ENCODE measurements at places on chromosomes 12 and 14.

DNA sequence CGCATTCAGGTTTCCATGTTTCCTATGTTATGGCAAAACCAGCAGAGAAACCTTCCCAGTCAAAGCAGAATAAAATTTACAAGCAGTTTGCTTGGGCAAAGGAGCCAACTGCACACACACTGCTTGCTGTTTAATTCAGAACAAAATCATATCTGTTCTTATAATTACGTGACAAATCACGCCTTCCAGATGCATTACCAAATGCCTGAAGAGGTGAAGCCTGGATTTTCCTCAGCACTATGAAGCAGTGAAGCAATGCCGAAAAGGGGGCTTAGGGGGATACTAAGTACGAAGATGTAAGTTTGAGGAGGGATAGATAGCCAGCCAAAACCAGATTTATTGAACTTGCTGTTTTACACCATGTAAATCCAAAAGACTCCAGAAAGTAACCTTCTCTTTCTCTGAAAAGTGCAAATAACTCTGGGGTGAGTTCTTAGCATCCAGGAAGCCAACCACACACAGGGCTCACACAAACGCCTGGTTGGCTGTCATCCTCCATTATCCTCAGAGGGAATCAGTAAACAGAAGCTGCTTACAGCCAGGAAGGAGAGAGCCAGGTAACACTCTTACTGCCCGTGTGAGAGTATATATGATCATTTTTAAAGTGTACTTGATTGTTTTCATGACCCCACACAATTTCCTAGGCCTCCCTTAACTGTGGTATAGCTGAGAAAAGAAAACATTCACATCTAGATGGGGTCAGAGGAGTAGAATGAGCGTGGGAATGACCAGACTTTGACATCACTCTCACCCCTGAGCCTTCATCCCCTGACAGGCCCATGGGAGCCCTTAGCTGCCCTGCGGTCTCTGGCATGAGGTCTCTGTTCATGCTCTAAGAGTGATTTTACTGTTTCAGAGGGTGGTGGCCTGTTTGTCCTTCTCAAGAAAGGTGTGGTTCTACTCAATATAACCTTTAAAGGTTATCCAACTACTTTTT lies 442.5 kb downstream of the EGLN3 start:
- no peak for DNase-seq

- peak; percentile 97 for DNase-seq
Measured at GRCh38 chr12:131949431-131950181, at the start of gene EP400. TSS of gene EP400 (plus strand) at chr12:131949942. CDS start at chr12:131960620, 10,678 bp downstream.

DNA sequence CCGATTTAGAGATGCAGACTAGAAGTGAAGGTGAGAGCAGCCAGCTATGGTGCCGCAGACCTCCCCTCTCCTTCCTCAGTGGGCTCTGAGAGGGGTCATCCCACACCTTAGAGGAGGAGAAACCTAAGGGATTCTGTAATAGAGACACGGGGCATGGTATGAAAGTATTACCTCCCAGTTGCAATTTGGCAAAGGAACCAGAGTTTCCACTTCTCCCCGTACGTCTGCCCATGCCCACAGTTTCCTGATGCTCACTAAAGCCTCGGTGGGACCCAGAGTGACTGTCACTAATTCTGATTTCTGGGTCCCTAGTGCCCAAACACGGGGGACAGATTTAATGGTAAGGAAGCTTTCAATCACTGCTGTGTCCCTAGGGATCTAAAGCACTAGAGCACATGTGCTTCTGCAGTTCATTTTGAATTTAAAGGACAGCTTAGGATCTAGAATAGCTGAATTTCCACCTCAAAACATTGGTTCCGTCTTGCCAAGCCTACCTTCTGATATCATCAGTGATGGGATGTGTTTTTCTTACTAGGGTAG lies 44.1 kb downstream of the DAD1 start:
- DNase-seq = no peak

GRCh38 chr12:19572920-19573558 lies 133.7 kb downstream of the AEBP2 start:
- DNase-seq = peak; percentile 29

DNA sequence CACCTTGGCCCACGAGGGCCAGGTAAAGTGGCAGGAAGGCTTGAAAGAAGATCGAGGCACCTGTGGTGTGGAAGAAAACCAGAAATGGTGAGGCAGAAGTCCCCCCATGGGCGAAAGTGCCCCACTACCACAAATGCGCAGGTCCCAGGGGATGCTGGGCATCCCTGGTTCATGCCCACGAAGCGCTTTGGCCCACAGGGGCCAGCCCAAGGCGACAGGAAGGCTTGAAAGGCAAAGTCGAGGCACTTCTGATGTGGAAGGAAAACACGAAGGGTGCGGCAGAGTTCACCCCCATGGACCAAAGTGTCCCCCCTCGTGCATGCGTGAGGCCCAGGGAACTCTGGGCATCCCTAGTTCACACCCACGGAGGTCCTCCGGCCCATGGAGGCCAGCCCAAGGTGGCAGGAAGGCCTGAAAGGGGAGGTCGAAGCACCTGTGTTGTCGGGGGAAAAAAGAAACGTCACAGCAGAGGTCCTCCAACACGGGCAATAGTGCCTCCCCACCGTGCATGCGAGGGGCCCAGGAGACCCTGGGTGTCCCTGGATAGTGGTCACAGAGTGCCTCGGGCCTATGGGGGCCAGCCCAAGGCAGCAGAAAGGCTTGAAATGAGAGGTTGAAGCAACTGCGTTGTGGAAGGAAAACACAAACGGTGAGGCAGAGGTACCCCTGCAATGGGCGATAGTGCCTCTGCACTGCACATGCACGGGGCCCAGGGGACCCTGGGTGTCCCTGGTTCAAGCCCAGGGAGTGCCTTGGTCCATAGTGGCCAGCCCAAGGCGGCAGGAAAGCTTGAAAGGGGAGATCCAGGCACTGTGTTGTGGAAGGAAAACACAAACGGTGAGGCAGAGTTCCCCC lies 373.9 kb downstream of the ALG10 start:
- DNase-seq = no peak

DNA sequence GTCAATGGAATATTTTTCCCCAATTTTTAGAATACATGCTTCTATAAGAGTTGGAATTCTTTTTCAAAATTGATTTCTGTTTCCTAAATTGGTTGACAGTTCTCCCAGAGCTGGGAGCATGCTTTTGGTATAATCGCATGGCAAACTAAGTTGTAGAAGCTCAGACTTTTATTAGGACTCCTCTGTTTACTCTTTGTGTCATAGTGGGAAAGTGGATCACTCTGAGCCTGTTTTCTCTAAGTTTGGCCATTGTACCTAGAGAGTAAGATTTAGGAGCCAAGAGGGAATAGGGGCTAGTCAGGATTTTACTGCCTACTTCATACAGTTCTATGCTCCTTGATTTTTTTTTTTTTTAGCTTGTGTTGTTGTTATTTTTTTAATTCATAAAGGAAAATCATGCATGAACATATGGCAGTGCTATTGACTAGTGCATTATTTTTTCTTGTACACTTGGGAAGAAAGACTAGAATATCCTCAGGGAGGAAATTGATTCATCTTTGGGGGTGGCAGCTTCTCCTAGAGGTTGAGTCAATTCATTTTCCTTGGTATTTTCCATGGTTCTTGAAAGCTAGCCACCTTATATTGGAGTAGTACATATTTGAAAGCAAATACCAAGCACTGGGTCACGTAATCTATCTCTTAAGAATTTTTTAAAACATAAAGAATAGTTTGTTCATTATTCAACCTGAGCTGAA lies 77.7 kb upstream of the TRAF3 start:
- DNase-seq = no peak

DNA sequence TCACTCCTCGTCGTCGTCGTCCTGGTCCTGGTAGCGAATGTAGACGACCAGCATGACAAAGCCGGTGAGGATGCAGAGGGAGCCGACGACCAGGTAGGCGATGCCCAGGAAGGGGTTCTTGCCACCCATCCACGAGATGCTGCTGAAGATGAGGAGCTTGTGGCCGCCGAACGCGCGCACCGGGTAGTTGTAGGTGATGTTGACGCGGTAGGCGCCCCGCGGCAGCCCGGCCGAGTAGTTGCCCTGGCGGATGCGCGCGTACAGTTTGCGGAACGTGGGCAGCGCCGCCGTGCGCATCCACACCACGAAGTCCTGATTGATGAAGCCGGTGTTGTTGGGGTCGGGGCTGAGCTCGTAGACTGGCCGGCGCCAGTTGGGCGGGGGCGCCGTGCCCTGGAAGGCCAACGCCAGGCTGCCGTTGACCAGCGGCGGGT lies 1.0 kb downstream of the TMEM30B start:
- DNase-seq = peak; percentile 36

GRCh38 chr12:124655048-124655697 lies 87.8 kb upstream of the NCOR2 start:
- no peak for DNase-seq

- peak; percentile 22 for DNase-seq
Measured at GRCh38 chr14:64760146-64760755, 56.0 kb downstream of the PLEKHG3 start.

GRCh38 chr12:12017798-12018197 lies 52.9 kb upstream of the BCL2L14 start:
- DNase-seq = no peak

DNA sequence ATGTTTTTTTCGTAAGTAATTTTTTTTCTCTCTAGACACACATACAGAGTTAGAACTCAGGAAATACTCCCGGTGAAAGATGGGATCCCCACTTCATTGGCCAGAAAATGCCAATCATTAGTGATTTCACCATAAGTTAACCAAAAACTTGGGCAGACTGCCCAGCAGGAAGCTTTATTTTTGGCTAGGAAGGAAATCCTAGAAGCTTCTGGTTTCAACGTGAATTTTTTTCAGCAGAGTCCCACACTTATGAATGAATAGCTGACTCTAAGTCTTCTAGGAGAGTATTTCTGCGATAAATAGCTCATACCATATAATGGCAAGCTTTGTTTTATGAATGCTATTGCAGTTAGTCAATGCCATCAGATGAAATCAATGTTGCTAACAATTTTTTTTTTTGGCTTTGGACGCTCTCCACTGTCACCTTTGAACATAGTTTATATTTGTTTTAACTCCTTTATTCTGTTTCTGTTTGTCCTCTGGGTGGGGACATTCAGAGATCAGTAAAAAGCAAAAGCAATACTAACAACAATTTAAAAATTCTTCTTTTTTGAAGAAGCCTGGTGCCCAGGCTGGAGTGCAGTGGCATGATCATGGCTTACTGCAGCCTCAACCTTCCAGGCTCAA lies 9.5 kb downstream of the PPP1CC start:
- DNase-seq = no peak

DNA sequence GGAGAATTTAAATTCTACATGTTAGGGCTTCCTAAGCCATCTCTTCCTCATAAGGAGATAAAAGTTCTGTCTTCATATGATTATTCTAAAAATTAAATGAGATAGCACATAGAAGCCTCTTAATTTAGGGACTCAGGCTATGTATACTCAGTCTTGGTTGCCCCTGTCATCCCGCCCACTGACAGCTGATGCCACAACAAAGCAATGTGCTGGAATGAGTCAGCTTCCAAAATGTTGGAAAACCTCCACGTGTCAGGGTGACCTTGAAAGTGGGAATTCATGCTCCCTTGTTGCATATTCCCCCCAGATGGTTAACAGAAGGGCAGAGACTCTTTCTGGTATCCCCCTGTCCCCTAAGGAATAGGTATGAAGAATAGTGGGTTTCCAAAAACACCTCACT lies 238.0 kb upstream of the DDHD1 start:
- no peak for DNase-seq

- DNase-seq = no peak
Measured at GRCh38 chr14:76307786-76308780, 67.9 kb upstream of the ESRRB start.

DNA sequence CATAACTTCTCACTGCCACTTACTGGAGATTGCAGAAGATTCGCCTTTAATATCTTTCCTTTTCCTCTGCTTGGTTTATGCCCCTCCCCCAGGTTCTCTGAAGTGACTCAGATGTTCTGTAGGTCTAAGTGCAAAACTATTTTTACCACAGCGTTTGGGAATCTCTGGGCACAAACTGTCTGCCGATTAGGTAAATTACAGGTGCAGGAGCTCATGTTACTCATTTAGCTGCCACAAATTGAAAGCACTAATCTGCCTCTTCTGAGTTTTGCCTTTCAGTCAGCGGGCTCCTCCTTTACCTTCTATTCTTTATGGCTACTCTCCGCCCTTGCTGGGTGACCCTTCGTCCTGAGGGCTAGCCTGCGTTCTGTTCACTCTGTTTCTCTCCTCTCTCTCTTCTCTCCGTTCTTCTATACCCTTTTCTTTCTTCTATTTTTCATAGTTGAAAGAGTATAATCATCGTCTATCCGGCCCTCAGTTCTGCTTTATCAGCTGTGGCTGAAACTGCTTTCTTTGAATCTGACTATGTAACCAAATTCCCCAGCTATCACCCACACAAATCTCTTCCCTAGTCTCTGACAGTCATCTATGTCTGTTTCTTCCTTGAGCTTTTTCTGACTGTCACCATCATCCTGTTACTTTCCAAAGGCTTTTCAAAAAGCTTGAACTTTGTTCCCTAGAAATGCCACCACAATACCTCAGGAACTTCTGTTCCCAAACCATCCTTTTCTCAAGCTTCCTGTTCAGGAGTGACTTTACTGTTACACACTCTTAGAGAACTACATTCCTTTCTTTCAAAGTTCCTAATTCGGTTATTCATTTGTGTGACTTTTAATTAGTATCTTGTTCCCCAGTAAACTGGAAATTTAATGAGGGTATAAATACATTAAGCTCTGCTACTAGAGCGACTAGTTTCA lies 4.3 kb upstream of the MYF6 start:
- DNase-seq = no peak

DNA sequence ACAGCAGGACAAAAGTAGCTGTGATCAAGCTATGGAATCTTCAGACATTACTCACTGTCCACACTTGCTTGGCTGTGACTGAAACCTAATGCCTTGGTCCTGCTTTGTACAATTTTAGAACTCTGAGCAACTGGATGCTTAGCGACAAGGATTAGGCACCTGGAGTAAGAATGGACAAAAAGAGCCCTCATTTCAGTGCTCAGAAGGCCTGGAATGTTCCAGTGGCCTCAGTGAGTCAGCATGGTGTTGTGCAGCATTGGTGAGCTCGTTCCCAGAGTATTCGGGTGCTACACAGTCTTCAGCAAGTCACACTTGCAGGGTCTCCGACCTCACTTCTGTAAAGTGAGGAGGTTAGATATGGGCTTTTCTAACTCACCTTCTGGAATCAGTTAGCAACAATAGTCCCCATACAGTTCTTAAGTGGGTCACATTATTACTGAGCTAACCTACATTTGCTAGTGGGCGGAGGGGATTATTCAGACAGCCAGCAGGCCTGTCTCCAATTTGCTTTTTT lies 108.0 kb upstream of the MDM1 start:
- no peak for DNase-seq

GRCh38 chr14:87066221-87066817 lies 926.7 kb downstream of the GALC start:
- no peak for DNase-seq

- no peak for DNase-seq
Measured at GRCh38 chr12:67726868-67727267, 78.3 kb downstream of the DYRK2 start.

Measured in stimulated activated CD4-positive, alpha-beta T cell treated with anti-CD3 and anti-CD28 coated beads, TNF-alpha, amount 100 ng/mL, for 48 hours (primary cell).